ENCODE measurements at places on chromosomes 11 and 22.

DNA sequence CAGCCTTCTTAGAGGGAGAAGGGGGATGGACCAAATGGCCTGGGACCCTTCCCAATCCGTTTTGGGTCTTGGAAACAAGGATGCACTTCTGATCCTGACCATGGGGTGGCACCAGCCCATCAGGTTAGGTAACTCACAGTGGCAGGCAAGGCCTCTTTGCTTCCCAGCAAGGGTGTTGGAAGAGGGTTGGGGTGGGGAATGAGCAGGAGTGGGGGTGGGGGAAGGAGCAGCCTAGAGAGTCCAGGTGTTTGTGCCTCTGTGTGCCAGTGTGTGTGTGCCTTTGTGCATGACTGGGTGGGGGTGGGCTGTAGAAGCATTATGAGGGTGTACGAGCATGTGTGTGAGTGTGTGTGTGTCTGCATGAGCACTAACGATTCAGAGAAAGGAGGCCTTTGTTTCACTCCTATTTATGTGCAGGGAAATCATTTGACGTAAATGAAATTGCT, 213.1 kb downstream of the INSC start:
- peak; percentile 43 for DNase-seq

GRCh38 chr22:48976556-48977535, 850.8 kb downstream of the BRD1 start:
- DNase-seq, result no peak

- no peak for DNase-seq
These were observed 126.7 kb downstream of the HIPK3 start for GRCh38 chr11:33383920-33384209.

DNA sequence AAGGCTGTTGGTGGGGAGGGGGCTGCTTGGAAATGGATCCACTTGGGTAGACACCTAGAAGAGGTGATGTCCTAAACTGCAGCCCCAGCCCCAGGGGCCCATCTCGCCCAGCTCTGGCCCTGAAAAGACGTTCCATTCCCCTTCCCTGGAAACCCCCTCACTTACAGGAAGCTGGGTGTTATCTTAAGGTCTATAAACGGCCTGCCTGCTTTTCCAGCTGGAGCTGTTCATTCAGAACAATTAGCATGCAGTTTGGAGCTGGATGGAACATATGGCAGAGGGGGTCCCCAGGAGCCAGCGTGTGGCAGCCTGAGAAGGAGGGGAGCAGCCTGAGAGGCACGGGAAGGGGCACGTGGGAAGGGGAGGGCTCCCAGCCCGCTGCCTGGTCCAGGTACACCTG, 139.6 kb downstream of the PKNOX2 start:
- no peak for DNase-seq
